ENCODE measurements at places on chromosomes 1 and 21. TPM values are rescaled to one million over a fixed set of nuclear protein-coding genes. Genes with fewer than 3 reads are reported as not detected.

PDZK1IP1 gene
- total RNA-seq, result 72.6 TPM

- H3K4me1 ChIP-seq, result no peaks in the 10 kb centered on the region
- H3K36me3 ChIP-seq, result no peaks in the 10 kb centered on the region
- H3K4me3 ChIP-seq, result no peak overlapping the region
- H3K27me3 ChIP-seq, result no peaks in the 10 kb centered on the region
Observed at GRCh38 chr1:216499581-216500272, 76.5 kb upstream of the USH2A start.

GRCh38 chr1:38784452-38785284, 74.9 kb downstream of the RRAGC start:
- H3K4me3 ChIP-seq, result no peak overlapping the region
- DNase-seq, result no peak
- no peak overlapping the region for H3K27ac ChIP-seq
- H3K36me3 ChIP-seq, result no peaks in the 10 kb centered on the region
- H3K27me3 ChIP-seq, result no peaks in the 10 kb centered on the region

GRCh38 chr21:45080639-45081414, 6.4 kb downstream of the ADARB1 start:
- peaks cover 7% of the 10 kb centered on the region for H3K4me1 ChIP-seq
- H3K4me3 ChIP-seq, result no peak overlapping the region
- H3K27ac ChIP-seq, result no peak overlapping the region
- no peak for DNase-seq
- no peaks in the 10 kb centered on the region for H3K27me3 ChIP-seq

DNA sequence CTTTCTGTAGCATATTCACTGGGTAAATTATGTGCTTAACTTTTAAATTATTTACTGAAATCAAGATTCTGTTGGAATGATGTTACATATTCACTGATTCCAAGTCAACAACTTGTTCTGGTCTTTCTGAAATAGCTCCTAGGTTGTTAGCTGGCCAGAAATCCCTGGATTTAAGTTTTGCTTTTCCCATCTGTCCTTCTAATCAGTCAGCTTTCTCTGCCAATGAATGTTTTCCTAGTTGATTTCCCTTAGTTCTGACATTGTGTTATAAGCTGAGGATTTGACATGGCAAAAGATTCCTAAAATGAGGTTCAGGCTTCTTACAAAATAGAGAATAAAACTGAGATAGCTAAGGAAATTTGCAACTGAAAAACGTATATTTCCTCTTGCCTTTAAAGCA, 1479.6 kb downstream of the MRPL39 start:
- H3K4me3 ChIP-seq, result no peak overlapping the region
- no peaks in the 10 kb centered on the region for H3K4me1 ChIP-seq
- no peaks in the 10 kb centered on the region for H3K36me3 ChIP-seq
- H3K27ac ChIP-seq, result no peak overlapping the region
- no peak for DNase-seq
- no peaks in the 10 kb centered on the region for H3K27me3 ChIP-seq

GRCh38 chr1:65606426-65606825, 186.0 kb downstream of the LEPR start:
- H3K4me1 ChIP-seq, result no peaks in the 10 kb centered on the region
- H3K27ac ChIP-seq, result no peak overlapping the region
- H3K27me3 ChIP-seq, result no peaks in the 10 kb centered on the region

All from lung (tissue), 17 donors.